A172 (cell line): ENCODE measurements at places on chromosomes 3 and 15.

GRCh38 chr3:123899300-123899865, 15.3 kb upstream of the MYLK start:
- no peak for DNase-seq

GRCh38 chr3:108897883-108898282, 55.8 kb downstream of the GUCA1C start:
- DNase-seq, result no peak

- peak; percentile 91 for DNase-seq
Observed at GRCh38 chr15:77546050-77546501, 86.6 kb downstream of the LINGO1 start.

GRCh38 chr3:36501616-36502015, 121.3 kb downstream of the STAC start:
- no peak for DNase-seq

DNA sequence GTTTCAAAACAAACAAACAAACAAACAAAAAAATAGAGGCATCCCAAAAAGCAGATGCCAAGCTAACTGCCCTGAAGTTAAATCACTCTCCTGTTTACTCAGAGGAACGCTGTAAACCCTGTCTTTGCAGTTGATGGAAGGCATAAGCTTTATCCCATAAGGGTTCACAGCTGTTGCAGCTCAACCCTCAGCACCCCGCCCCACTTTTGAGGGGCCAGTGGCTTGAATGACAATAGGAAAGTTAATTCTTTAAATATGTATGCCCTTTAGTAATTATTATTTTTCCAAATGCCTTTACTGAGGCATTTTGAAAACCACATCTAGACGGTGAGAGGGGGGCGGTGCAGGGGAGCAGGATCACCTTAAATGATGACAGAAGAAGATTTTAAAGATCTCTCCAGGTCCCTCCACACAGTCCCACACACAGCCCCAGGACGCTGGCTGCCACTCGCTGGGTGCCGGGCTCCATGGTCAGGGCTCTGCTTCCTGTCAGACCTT, 272.1 kb downstream of the FAM43A start:
- no peak for DNase-seq

GRCh38 chr3:71458895-71459294, 124.6 kb downstream of the FOXP1 start:
- DNase-seq, result no peak

GRCh38 chr15:50685191-50685975, 1.2 kb downstream of the TRPM7 start:
- no peak for DNase-seq

DNA sequence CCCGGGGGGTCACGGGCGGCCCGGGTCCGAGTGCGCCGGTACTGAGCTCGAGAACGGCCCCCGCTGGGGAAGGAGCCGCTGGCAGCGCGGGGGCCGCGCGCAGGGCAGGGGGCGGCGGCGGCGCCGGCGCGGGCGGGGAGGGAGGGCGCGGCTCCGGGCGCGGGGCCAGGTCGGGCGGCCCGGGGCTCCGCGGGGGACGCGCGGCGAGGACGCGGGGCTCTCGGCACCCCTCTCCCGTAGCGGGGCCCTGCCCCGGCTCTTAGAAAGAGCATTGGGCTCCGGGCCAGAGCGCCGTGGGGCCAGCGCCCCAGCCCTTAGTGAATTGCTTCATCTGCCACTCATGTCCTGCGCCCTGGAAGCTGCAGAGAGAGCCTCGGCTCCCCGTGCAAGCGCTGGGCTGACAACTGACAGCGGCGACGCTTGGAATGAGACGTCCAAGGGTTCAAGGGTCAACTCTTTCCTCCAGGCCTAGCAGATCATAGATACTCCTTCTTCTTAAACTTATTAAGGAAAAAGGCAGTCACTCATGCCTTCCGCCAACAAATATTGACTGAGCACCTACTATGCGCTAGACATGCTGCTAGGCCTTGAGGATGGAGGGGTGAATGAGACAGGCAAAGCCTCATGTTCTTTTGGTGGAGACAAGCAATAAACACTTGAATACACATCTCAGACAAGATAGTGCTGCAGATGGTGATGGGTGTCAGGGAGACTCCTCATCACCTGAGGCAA, 140.8 kb downstream of the SMAD6 start:
- DNase-seq, result peak; percentile 53

DNA sequence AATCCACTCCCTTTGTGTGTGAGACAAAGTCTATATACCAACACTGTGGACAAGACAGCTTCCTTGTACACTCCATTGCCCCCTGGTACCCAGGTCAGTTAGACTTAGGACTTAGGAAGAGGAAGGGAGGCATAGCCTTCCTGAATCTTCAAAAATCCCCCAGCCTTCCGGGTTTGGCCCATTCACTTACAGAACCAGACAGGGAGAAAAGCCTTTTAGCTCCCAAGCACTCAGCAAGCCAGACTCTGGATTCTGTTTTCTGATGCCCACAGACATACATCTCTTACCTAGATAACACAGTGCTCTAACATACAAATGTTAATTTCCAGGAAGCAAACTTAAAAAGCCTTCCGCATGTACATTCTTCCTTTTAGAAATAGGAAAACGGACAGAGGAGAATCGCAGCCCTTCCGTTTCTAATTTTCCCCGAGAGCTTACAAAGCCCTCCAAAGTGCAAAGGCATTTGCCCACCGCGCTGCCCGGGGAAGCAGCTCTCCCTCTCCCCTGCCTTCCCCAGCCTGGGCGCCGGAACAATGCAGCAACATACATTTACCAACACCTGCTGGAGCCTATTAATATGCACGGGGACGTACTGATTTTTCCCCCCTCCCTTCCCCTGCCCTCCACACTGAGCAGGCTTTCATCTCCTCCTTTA, 442.0 kb downstream of the MAGI1 start:
- no peak for DNase-seq

DNA sequence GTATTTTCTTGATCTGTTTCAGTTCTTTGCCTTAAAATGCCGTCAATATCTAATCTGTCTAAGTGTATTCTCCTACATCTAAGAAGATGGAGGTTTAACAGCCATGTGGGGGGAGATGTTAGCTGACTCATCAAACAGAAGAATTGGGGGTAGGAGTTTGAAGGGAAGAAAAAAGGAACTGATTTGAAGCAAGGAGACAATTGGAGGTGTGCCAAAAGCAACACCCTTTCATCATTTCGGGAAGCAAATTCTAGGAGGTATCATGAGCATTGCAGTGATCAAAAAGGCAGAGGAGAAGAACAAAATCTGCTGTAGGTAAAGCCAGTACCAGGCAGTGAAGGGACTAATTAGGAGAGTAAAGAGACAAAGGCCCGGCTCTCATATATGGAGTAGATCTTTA, 337.3 kb upstream of the TBC1D5 start:
- DNase-seq, result peak; percentile 13

- no peak for DNase-seq
Observed at GRCh38 chr15:37112171-37112570, 11.8 kb upstream of the MEIS2 start.

DNA sequence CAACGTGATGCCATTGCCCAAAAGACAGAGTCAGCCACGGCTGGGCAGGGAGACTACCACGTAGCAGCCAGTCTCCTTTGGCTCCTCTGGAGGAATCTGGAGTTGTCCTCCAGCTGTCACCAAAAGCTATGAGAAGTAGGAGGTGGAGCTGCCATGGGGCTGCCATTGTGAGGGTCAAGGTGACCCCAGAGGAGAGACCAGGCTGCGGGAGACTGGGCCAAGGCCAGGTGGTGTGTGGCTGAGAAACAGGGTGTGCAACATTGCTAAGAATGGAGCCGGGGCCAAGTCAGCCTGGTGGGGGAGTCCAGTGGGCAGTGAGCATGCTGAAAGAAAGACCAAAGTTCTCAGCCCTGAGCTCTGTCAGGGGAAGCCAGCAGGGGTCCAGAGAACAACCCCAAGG, 29.9 kb upstream of the MRPS22 start:
- DNase-seq, result no peak

DNA sequence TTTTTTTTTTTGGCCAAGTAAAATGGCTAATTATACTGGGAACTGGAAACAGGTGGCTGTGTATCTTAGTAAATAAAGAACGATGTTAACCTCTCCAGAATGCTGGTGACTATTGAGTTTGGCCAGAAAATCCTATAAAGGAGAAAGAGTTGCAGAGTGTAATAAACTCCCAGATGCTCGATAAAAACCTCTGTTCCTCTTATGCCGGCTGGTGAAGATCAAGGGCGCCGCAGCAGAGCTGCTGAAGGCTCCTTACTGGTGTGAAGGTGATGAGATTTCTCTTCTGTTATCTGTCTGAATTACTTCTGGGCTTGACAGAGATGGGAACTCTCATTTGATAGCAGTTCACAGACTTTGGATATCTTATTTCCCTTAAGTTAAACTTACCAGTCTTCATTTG, 104.6 kb downstream of the PTPRG start:
- no peak for DNase-seq

DNA sequence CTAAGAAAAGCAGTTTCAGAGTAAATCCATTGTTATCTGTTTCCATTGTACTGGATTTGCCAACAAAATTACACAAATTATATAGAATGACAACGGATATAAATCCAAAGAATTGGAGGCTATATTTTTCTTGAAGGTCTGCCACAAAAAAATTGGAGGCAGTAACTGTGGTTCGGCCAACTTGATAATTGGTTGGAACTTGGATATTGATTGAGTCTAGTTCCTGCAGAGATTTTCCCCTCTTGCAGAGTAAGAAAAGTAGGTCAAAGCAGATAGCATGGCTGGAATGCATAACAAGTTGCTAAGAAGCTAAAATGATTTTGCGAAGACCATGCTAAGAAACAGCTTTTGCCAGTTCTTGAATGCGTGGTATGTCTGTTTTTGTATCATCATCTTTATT, 269.6 kb upstream of the CFAP20DC start:
- no peak for DNase-seq

DNA sequence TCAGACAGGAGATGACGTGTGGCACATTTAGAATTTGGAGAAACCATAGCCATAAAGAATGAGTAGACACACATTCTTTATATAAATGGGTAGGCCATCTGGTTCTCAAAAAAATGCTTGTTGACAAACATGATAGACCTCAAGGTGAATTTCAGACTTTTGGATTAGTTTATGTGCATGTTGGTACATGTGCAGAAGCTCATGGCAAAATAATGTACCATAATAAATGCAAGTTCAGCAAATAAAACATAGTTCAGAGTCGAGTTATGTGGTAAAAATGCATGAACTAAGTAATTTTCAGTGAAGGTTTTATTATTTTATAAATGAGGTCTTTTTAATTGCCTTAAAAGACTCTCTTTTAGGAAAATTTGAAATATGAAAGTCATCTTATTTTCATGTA, 24.6 kb downstream of the EEFSEC start:
- DNase-seq, result no peak

DNA sequence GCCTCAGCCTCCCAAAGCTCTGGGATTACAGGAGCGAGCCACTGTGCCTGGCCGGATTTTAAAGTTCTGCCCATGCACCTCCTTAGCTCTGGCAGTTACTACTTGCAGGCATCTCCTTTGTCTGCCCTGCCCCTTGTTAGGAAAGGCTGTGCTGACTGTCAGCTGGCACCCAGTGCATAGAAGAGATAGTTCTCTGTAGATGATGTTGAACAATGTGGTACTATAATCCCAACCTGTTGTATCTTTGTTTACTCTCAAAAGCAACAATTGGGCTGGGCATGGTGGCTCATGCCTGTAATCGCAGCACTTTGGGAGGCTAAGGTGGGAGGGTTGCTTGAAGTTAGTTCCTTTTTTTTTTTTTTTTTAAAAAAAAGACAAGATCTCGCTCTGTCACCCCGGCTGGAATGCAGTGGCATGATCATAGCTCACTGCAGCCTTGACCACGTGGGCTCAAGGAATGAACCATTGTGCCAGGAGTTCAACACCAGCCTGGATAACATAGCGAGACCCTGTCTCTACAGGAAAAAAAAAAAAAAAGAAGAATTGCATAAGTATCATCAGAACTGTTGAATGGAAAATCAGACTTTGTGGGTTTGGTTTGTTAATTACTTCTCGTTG, 30.6 kb downstream of the FLNB start:
- no peak for DNase-seq
